Bronchial epithelial cell (primary cell): ENCODE measurements at places on chromosomes 5 and 9.

DNA sequence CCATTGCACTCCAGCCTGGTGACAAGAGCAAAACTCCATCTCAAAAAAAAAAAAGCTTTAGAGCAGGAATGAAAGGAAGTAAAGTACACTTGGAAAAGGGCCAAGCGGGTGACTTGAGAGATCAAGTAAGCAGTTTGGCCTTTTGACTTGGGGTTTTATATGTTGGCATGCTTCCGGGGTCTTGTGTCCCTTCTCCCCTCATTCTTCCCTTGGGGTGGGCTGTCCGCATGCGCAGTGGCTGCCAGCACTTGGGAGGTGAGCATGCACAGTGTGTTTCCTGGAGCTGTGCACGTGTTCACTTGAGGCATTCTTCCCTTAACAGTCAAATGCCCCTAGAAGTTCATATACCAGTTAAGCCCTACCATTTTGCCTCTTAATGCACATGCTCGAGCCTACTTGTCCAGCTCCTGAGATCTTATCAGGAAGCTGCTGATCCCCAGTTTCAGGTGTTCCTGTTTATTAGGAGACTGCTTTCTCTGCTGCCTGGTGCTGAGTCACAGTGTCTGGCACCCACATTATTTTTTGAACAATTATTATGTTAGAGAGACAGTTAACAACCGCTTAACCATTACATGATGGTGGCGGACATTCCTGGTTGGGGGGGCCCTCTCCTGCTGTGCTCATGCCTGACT, 32.6 kb upstream of the PRRC2B start:
- peak; percentile 55 for DNase-seq

GRCh38 chr5:135821061-135821801, 13.2 kb upstream of the SLC25A48 start:
- DNase-seq = no peak

GRCh38 chr9:131277910-131278701, 1.8 kb upstream of the FAM78A start:
- peak; percentile 53 for DNase-seq

- DNase-seq = no peak
These were observed 85.6 kb downstream of the RAD23B start for GRCh38 chr9:107368696-107369095.

- DNase-seq = no peak
These were observed 229.2 kb upstream of the MPDZ start for GRCh38 chr9:13508681-13509080.

- no peak for DNase-seq
These were observed 14.5 kb downstream of the SLC23A1 start for GRCh38 chr5:139368613-139369012.

DNA sequence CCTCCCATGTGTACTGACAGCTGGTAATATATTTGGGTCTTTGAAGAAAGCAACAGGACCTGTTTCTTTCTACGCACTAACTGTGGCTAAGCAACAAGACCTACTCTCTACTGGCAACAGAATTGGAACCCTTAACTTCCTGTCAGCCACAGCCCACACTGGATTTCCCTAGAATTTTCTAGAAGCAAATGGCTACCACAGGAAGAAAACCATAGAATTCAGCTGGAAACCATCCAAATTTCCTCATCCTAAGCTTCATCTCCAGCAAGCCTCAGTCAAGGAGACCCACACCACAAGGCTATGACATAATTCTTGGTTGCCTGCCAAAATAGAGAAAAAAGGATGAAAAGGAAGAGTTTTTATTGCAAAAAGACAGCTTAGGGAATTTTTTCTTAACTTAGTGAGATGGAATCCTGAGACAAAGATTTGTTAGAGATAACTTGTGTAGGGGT, 171.8 kb upstream of the TNC start:
- DNase-seq = no peak

GRCh38 chr5:172910828-172911627, 48.2 kb upstream of the RPL26L1 start:
- DNase-seq = peak; percentile 37

DNA sequence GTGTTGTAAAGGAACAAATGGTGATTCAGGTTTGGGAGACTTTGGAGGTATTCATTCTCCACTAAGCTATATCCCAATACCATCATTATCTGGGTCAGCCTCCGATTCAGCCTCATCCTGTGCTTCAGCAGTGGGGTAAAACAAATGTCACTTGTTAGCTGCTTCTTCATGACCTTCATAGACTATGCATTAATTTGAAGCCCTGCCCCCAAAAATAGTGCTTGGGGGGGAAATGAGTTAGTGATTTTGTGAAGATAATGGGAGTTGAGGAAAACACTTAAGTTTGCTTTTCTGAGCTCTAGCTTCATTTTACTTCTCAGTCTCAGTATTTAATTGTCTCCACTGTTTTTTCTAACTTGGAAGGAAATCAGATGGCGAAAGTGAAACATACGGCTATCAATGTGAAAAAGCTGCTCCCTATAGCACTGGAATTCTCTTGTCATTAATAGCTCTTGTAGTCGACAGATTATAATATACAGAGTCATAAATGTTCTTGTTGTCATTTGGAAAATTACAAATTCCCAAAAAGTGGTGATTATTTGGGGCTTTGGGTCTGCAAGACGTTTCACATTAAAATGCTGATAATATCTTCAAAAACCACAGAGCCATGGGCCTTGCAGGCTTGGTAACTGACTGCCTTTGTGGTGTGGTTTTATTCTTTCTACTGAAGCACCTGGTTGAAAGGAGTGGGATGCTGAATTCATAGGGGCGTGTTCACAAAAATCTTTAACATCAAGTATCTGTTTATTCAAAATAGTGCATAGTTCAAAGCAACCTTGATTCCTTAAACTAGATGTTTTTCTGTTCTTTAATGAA, 40.0 kb downstream of the PIK3R1 start:
- no peak for DNase-seq

DNA sequence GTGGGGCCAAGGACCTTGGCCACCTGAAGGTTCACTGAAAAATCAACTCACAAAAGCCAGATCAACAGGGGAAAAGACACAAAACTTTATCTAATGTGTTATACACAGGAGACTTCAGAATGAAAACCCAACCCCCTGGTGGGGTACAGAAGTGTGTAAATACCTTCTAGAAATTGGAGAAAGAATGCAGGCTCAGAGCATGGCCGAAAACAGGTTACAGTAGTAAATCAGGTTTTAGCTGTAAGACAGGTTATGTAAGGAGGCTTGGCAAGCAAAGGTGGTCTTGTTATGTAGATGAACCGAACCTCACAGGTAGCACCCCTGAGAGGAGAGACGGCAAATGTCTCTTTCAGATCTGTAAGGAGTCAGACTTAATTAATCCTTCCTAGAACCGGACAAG, 10.0 kb downstream of the CEMIP2 start:
- no peak for DNase-seq

DNA sequence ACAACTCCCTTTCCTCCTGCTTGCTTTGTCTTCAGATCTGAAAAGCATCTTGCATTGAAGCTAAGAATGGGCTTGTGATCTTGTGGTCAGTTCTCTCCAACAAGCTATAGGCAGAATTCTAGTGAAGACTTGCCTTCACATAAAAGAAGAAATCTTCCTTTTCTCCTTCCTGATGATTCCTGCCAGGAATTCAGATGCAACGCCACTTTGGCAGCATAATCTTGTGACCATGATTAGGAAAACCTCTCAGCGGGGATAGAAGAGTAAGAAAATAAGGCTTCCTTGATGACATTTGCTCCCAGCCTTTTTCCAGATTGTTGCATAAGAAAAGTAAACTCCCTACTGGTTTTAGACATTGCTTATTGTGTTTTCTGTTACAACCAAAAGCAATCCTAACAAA, 73.4 kb downstream of the TMEM167A start:
- DNase-seq = no peak

- no peak for DNase-seq
These were observed 130.9 kb upstream of the RASA1 start for GRCh38 chr5:87136733-87137132.

DNA sequence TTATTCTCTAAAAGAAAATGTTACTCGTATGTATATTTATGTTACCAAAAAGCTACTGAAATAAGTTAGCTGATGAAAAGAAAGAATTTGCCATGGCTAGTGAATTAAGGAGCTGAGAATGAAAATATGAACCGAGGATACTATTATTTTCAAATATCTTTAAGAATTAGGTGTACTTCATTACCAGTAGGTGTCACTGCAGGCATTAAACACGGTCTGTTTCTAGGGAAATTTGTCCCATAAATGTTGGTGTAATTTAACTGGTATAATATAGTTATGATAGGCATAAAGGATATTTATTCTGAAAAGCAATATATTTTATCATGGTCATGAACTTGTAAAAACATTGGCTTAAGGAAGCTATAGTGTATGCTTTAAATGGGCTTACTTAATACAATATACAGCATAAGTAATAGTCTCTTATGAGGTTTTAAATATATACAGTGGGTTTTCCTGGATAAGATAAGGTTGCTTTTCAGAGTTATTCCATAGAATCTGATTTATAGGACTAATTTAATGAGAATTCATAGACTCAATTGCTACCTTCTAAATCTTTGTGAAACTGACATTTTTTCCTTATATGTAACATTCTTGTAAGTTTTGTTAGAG, 72.4 kb upstream of the MPDZ start:
- peak; percentile 51 for DNase-seq

- DNase-seq = no peak
These were observed 230.3 kb downstream of the MPDZ start for GRCh38 chr9:13049223-13049622.

- no peak for DNase-seq
These were observed 35.6 kb downstream of the MTX3 start for GRCh38 chr5:79955356-79955895.

- DNase-seq = no peak
These were observed 192.2 kb downstream of the DMAC1 start for GRCh38 chr9:7607421-7607820.

DNA sequence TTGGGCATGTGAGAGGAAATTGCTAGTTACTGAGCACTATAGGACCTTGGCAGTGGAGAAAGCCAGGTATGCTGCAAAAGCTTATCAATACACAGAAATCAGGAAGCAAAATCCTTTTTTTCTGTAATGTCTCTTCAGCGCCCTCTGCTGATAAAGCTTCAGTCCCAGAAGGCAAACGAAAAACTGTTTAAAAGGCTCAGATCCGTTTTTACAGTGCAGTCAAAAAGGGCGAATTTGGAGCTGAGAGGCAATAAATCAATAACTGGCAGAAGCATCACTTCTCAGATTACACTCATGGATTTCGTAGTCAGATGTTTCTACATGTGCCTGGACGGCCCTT, 1.1 kb upstream of the MAN2A1 start:
- DNase-seq = no peak

- peak; percentile 81 for DNase-seq
These were observed at the start of gene TMED9 for GRCh38 chr5:177592010-177592834. Gene TMED9 (plus strand): TSS chr5:177592203. CDS start chr5:177592215, 12 bp downstream.

GRCh38 chr9:33202552-33203201, 35.5 kb upstream of the B4GALT1 start:
- no peak for DNase-seq

DNA sequence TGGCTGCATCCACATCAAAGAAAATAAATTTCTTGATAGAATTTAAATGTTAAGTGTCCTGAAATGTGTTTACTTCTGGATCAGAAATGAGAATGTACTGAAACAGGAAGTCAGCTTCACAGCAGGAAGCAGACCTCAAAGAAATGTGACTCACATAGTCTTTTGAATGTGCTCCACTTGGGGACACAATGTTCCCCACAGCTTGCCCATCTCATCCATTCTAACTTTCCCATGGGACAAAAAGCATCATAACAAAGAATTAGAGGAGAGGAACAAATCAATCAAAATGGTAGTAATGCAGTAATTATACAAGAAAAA, 85.7 kb downstream of the GRAMD2B start:
- DNase-seq = peak; percentile 43

GRCh38 chr9:72675586-72675985, 154.2 kb downstream of the TMC1 start:
- DNase-seq = peak; percentile 89

DNA sequence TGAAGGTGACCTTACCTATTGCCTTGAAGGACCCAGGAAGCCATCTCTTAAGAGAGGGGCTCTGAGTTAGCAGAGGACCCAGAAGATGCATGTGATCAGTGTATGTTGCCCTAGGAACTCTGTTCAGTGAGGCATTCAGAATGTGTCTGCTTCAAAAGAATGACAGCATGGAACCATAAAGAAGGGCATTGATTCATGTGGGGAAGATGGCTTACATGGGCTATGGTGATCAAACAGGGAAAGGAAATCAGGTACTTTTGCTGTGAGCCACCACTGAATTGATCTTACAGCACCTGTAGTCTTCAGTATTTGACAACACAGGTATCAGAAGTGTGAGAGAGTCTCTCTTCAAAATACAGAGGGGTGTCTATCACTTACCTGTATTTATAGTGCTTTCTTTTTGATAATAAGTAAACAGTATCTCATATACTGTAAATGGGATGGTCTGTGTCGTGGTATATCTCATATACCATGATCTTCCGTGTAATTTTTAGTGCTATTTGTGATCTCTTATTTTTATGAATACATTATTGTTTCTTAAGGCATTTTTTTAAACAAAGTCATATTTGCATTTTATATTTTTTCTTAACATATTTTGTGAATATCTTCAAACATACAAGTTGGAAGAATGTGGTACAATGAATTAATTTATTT, 57.0 kb downstream of the FOCAD start:
- DNase-seq = no peak

GRCh38 chr5:168042284-168043068, 249.0 kb upstream of the WWC1 start:
- DNase-seq = no peak

DNA sequence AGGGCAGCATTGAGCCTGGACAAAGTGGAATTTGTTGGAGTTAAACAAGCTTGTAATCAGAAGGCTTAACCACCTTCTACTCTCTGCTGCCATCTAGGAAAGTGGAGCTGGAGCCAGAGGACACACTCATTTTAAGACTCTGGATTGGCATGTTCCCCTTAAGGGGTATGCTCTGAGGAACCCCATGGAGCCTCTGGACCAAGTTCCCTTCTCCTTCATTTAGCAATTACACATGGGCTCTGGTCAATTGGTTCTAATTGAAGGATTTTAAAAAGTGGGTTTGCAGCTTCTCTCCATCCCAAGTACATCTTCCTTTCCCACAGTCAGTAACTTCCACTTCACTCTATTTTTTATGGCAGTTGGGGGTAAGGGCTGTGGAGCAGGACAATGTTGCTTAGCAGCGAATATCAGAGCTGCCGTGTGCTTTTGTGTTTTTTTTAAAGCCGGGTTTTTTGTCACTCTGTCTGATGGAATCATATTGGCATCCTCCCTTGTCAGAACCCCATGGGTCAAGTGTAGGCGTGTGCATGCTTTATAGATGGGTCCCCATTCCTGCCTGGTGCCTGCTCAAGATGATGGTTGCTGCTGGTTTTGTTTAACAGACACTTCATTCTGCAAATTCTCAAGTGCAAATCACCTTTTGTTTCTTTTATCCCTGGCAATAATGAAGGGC, 330.7 kb upstream of the ADAMTSL1 start:
- DNase-seq = peak; percentile 6
